ENCODE measurements at places on chromosomes 4 and X. TPM values are rescaled to one million over a fixed set of nuclear protein-coding genes. Genes with fewer than 3 reads are reported as not detected.

The FGF5 gene
- total RNA-seq: not detected

The TEX13D gene
- total RNA-seq: not detected

The CT45A7 gene
- total RNA-seq: not detected

The SPANXA1 gene
- total RNA-seq: not detected

The BMPR1B gene
- 28.6 TPM for total RNA-seq

The NEXMIF gene
- 4.7 TPM for total RNA-seq

The ARAP2 gene
- 10.3 TPM for total RNA-seq

The SLC49A3 gene
- total RNA-seq: 2.6 TPM

The ADH1C gene
- 1.7 TPM for total RNA-seq

The ENPEP gene
- total RNA-seq: 1.3 TPM

The PCDH7 gene
- 49.4 TPM for total RNA-seq

The IQCM gene
- not detected for total RNA-seq

The SLITRK2 gene
- 0.05 TPM for total RNA-seq

DNA sequence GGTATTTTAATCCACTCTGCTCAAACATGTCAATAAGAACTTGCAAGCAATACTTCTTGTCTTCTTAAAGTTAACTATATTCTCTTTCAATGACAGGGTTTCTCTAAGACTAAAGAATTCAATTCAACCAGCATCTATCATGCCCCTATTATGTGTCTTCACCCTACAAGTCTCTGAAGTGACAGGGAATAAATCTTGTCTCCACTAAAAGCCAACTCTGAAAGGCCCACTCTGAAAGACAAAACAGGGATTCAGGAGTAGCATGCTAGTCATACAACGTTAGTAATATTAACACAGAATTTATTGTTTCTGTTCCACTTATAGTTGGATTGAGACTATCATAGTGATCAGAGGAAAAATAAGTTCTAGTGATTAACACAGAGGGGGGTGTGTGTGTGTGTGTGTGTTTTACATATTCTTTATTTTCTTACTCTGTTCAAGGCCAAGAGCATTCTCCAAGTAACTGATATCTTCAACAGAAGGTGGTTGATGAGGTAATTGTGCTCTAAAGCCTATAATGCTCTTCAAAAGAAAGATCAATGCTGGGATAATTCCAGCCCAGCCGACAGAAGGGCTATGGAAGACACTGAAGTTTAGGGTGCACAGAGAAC lies 122.4 kb upstream of the DCLK2 start:
- no peak for DNase-seq
- no peak overlapping the region for H3K4me3 ChIP-seq
- no peaks in the 10 kb centered on the region for H3K4me1 ChIP-seq
- H3K36me3 ChIP-seq: no peaks in the 10 kb centered on the region

- H3K27ac ChIP-seq: no peak overlapping the region
- DNase-seq: no peak
- H3K27me3 ChIP-seq: no peaks in the 10 kb centered on the region
- no peaks in the 10 kb centered on the region for H3K36me3 ChIP-seq
- no peak overlapping the region for H3K4me3 ChIP-seq
These were observed 6.4 kb downstream of the MTM1 start for GRCh38 chrX:150574559-150575418.

DNA sequence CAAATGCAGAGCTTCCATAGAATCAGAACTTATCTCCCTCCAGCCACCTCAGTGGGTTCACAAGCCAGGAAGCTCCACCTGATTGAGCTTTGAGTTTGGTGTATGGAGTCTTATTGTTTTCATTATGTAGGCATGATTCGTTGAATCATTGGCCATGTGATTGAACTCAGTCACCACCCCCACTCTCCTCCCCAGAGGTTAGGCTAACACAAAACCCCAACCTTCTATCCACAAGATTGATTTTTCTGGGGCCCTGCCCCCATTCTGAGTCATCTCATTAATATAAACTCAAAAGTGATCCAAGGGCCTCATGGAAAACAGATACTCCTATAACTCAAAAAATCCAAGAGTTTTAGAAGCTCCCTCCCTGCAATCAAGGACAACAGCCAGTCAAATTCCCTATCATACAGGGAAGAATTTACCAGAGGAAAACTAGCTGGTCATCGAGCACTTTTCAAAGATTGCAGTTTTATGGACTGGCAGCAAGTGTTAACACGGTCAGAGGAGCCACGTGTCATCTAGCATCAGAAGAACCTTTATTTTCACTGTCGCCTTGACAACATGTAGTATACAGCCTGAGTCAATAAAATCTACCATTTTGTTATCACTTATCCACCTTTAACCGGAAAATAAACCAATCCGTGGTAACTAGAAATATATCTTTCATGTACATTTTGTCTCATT lies 35.9 kb upstream of the GUCY1B1 start:
- no peaks in the 10 kb centered on the region for H3K4me1 ChIP-seq
- H3K27ac ChIP-seq: no peak overlapping the region
- no peak overlapping the region for H3K4me3 ChIP-seq
- no peak for DNase-seq
- no peaks in the 10 kb centered on the region for H3K36me3 ChIP-seq

DNA sequence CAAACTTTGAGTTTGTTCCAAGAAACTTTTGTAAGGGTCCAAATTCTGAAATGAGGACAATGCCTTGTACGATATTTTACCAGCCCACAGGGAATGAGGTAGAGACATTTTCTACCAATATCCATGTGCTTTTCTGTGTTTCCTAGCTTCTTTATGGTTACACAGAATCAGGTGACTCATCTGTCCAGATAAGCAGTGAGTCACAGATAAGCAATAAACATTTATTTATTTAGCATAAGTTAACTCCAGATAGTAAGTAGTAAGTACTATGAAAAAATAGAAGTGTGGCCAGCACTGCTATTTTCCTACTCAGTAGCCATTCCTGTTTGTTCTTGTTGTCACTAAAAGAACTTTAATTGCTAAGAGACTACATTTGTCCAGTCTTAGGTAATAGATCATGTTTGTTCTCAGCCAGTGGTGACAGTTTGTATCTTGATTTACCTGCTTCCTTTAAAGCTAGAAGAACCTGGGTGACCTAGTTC lies 7.4 kb downstream of the AFF1 start:
- H3K27ac ChIP-seq: no peak overlapping the region
- no peaks in the 10 kb centered on the region for H3K36me3 ChIP-seq
- no peak for DNase-seq
- H3K4me3 ChIP-seq: no peak overlapping the region
- peaks cover 7% of the 10 kb centered on the region for H3K4me1 ChIP-seq
- no peaks in the 10 kb centered on the region for H3K27me3 ChIP-seq

DNA sequence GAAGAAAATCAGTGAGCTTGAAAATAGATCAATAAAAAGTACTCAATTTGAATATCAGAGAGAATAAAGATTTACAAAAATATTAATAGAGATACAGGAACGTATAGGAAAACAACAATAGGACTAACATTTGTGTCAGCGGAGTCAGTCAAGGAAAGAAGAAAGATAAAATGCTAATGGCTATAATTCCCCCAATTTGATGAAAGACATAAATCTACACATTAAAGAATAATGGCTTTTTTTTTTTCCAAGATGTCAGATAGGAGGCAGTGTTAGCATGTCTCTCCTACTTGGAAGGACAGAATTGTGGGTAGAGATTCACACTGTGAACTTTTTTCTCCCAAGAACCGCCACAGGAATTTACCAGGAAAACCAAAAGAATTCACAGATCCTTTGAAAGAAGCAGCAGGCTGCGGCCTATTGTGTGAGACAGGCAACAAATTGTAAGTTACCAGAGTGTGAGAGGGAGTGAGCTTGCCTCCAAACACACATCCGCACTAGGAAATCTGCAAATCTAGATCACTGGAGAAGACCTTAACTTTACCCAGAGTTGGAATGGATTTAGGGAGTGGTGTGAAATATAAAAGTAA lies 249.9 kb downstream of the PRDM5 start:
- H3K27me3 ChIP-seq: no peaks in the 10 kb centered on the region
- DNase-seq: no peak
- no peak overlapping the region for H3K27ac ChIP-seq
- H3K4me3 ChIP-seq: no peak overlapping the region
- H3K4me1 ChIP-seq: no peaks in the 10 kb centered on the region
- H3K36me3 ChIP-seq: no peaks in the 10 kb centered on the region

- no peaks in the 10 kb centered on the region for H3K27me3 ChIP-seq
- no peaks in the 10 kb centered on the region for H3K36me3 ChIP-seq
- no peak for DNase-seq
- no peak overlapping the region for H3K27ac ChIP-seq
- no peak overlapping the region for H3K4me3 ChIP-seq
These were observed 106.3 kb downstream of the LINC00632 start for GRCh38 chrX:140815868-140816267.

DNA sequence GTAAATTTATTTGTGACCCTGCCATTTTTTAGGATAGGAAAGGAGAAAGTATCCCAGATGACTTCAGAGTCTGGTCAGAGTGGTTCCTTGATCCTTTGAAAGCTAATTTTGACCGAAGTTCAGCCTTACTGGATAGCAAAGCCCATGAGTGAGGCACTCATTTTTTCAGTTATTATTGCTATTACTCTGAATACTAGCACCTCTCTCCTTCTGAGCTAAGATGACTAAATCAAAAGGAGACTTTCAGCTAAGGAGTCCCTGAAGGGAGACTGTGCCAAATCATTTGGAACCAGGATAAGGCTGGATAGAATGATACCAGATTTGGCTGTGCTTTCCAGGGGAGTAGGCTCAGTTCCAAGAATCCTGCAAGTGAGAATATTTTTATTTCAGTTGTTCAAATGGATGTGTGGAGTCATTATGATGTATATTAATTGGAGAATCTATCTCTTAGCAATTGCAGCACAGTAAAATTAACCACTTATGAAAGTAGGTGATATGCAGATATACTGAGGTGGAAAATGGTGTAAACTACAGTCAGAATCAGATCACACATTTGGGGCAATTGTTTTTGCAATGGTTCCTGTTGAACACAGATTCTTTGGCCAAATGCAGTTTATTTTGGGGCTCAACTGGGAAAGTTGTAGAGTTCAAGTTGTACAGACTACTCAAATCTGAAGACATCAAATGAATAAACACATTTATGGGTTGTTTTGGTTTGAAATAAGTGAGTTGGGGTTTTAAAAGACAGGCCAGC lies 1.2 kb downstream of the P2RY10 start:
- H3K27me3 ChIP-seq: no peaks in the 10 kb centered on the region
- H3K4me3 ChIP-seq: no peak overlapping the region
- H3K27ac ChIP-seq: no peak overlapping the region
- no peak for DNase-seq
- H3K36me3 ChIP-seq: no peaks in the 10 kb centered on the region

- no peak overlapping the region for H3K27ac ChIP-seq
- no peak for DNase-seq
- H3K4me3 ChIP-seq: no peak overlapping the region
- H3K4me1 ChIP-seq: no peaks in the 10 kb centered on the region
- no peaks in the 10 kb centered on the region for H3K27me3 ChIP-seq
These were observed 142.4 kb upstream of the GLRA2 start for GRCh38 chrX:14386981-14387380.

- no peaks in the 10 kb centered on the region for H3K36me3 ChIP-seq
- DNase-seq: no peak
- H3K27ac ChIP-seq: no peak overlapping the region
- no peaks in the 10 kb centered on the region for H3K27me3 ChIP-seq
- H3K4me3 ChIP-seq: no peak overlapping the region
These were observed 17.5 kb downstream of the STX18 start for GRCh38 chr4:4524364-4524763.

DNA sequence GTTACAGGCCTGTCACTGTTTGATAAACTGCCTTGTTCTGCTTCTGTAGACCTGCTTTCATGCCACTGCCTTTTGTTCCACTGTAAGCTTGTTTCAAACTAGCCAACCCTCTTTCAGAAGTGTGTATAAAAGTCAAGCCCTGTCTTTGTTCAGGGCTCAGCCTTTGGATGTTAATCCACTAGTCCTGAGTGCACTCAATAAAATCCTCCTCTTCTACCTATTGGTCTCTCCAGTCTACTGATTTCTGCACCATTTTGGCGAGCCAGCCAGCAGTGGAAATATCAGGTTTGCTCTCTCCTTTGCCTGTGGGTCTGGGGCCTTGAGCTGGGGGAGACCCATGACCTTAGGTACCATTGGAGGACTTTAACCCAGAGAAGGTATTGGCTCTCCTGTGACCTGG lies 901.6 kb upstream of the NDST4 start:
- no peaks in the 10 kb centered on the region for H3K36me3 ChIP-seq
- DNase-seq: no peak
- H3K4me3 ChIP-seq: no peak overlapping the region
- H3K4me1 ChIP-seq: no peaks in the 10 kb centered on the region
- no peak overlapping the region for H3K27ac ChIP-seq

DNA sequence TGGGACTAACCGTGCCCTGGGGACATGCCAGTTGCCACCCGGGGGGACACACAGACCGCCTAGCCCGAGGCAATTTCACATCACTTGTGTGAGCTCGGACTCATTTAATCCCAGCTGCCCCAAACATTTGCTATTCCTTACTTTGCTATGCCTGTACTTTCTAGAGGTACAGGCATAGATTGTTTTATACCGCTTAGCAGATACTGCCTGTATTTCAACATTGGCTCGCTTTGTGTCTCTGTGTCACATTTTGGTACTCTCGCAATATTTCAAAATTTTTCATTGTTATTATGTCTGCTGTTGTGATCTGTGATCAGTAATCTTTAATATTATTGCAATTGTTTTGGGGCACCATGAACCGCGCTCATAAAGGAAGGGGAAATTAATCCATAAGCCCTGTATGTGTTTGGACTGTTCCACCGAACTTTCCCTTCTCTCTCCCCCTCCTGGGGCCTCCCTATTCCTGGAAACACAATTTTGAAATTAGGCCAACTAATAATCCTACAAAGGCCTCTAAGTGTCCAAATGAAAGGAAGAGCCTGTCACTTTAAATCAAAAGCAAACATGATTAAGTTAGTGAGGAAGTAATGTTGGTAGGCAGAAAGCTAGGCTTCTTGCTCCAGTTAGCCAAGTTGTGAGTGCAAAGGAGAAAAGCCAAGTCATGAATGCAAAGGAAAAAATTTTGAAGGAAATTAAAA lies 568 bp upstream of the CASP6 start:
- no peak for DNase-seq
- H3K27me3 ChIP-seq: no peaks in the 10 kb centered on the region
- no peaks in the 10 kb centered on the region for H3K36me3 ChIP-seq
- H3K4me3 ChIP-seq: peak overlapping the region; percentile 61

DNA sequence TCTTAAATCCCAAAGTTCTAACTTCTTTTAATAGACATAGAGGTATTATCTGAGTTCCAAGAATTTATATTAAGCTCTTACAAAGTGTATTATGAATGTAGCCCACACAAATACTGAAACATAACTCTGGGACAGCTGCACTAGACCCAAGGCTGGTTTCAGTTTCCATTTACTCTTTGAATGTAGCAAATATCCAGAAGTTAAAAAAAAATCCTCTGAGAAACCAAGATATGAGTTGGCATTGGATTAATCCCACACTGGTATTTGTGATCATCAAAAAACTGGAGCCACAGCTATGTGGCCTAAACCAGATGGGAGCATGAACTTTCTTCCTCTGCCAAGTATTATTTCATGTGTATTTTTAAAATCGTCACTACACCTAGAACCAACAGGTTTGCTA lies 23.6 kb upstream of the SMPX start:
- H3K4me3 ChIP-seq: no peak overlapping the region
- no peak overlapping the region for H3K27ac ChIP-seq
- H3K27me3 ChIP-seq: no peaks in the 10 kb centered on the region

- H3K27me3 ChIP-seq: no peaks in the 10 kb centered on the region
- DNase-seq: no peak
- no peak overlapping the region for H3K4me3 ChIP-seq
- H3K27ac ChIP-seq: no peak overlapping the region
These were observed 135.4 kb downstream of the CRLF2 start for GRCh38 chrX:1076871-1077651.
